ENCODE measurements at places on chromosomes 16 and 17.

- no peak for DNase-seq
Observed at GRCh38 chr16:73883841-73884240, 412.8 kb upstream of the PSMD7 start.

DNA sequence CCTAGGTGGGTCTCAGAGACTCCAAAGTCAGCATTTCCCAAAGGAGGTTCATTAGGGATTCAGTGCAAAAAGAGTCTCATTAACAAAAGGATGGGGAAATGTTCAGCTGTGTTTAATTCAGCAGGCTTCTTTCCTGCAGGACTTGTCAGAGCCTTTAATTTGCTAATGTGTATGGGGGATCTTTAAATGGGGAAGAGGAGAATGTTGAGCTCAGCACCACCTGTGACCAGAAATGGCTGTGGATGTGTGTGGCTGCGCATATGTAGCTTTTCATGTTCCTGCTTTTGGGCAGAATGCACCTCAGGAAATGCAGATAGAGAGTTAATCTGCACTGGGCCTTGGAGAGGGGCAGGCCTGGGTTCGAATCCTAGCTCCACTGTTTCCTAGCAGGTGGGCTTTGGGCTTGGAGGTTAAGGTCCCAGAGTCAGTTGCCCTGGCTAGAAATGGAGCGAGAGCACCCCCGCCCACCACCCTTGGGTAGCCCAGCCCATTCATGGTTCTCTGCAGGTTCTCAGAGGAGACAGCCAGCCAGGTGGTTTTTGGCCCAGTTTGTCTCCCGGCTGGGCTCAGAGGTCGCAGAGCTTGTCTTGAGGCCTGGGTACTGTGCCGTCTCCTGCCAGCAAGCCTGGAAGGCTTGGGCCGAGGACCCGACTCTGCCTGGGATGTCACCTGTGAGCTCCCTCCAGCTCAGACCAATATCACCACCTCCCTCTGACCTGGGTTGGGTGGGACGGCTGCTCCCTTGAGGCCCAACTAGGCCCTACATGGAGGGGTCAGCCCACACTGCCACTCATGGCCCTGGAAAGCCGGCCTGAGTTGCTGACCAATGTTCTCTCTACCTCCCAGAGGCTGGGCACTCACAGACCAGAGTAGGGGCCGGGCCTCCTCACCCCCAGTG is 9.3 kb downstream of the ADCY7 start:
- no peak for DNase-seq

DNA sequence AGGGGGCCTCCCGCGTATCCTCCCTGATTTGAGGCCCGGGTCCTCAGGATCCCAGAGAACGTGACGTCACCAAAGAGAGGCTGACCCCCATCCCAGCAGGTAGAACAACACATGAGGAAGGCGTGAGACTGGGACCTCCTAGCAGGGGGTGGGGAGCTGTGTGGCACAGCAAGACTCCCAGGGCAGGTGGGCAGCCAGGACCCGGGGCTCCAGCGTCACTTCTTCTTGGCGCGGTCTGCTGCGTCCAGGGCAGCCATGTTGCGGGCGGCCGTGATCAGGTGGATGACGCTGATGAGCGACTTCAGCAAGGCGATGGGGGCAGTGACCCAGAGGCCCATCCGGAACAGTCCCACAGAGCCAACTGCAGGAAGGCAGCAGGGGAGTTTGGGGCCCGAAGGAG is 4.1 kb downstream of the CDIPT start:
- DNase-seq, result no peak

DNA sequence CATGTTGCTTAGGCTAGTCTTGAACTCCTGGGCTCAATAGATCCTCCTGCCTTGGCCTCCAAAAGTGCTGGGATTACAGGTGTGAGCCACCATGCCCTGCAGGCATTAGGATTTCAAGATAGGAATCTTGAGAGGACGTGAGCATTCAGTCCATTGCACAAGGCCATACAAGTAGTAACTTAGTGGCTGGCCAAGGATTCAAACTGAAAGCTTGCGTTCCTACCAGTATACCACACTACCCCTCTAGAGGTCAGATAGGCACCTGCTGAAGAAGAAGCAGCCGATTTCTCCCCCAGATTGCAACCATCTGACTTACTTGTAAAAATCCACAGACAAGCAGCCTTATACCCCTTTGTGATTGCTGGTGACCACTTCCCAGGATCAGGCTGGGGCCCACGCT is 80.9 kb downstream of the CACNG3 start:
- DNase-seq, result no peak

DNA sequence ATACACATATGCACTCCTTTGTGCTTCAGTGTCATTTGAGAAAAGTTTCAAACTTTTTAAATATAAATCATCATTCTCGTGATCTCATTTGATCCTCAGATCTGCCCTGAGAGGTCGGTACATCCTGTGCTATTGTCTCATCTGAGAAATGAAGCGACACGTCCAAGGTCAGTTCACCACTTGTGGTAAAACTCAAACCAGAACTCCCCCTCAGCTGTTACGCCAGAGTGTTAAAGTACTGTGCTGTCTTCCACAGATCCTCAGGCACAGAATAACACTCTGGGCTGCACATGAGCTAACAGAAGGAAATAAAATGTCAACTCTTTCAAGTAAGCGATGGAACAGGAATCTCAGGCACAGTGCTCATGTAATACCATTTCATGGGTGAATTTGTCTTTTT is 31.4 kb downstream of the ANKFN1 start:
- no peak for DNase-seq
